ENCODE measurements at places on chromosomes 12 and 14.
A peak's percentile ranks its signal among the peaks of the same experiment; 100 is the strongest.

GRCh38 chr14:64700290-64700689 lies 3.9 kb upstream of the PLEKHG3 start:
- DNase-seq: no peak

- DNase-seq: no peak
Measured at GRCh38 chr14:57848353-57848752, 17.5 kb downstream of the SLC35F4 start.

DNA sequence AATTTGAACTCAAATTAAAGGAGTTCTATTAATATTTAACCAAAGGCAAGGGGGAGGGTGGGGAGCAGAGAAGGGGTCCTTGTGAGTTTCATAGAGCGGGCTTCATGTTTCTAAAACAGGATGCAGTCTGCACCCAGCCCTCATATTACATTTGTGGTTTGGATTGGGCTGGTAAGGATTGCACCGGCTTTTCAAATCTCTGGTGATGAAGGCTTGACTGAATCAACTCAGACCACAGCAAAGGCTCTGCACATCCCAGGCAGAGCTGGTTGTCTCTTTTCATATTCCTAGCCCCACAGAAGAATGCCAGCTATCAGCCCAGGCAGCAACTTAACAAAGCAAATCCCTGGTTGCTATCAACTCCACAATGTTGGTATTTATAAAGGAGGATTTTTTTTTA lies 1221.4 kb downstream of the VRK1 start:
- no peak for DNase-seq

DNA sequence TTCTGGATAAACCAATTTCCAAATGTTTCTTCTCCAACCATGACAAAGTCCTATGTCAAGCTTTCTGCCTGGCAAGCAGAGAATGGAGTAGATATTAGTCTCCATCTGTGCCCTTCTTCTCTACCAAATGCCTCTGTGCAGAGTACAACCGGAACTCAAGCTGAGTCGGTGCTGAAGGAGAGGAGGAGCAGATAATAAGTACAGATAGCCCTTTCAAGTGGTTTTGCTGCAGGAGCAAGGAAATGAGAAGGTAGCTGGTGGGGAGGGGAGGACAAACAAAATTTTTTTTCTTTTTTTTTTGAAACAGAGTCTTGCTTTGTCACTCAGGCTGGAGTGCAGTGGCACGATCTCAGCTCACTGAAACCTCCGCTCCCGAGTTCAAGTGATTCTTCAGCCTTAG lies 14.2 kb upstream of the HELB start:
- DNase-seq: no peak

- DNase-seq: no peak
Measured at GRCh38 chr12:69484428-69484827, 14.2 kb downstream of the FRS2 start.

DNA sequence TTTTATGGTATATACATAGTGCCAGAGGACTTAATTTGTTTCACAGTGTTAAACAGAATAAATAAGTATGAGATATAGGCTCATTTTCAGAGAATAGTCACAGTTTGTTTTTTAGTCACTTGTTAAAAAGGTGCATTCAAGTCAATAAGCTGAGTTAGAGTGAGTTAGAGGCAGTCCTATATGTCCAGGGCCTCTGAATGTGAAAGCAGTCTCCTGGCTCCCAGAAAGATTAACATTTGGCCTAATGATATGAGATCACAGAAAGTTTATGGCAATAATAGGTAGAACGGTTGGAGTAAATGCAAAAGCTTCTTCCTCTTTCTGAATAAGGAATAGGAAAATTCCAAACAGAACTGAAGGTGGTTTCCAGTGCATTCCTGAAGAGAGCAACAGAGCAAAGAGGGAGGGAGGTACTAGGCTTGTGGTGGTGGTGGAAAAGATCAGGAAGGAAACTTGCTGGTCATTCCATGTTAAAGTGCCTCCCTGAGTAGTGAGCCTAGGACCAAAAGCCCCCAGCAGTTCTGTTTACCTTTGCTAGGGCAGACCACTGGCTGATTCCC lies 54.4 kb downstream of the SLC38A4 start:
- DNase-seq: no peak

DNA sequence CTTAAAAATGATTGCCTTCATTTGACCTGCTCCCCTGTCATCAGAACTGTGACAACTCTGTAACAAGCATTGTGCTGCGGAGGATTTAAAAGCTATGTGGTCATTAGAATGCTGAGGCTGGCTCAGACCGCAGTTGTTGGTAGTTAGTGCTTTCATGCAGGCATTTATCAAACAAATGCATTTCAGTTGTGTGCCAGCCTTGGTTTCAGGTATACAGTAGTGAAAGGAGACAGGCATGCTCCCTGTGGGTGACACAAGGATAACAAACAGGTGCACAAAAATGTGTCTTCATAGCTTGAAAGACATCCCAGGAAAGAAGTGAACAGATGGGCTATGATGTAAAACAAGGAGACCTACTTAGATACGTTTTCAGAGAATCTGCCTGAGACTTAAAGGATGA lies 60.6 kb downstream of the MARK3 start:
- DNase-seq: peak; percentile 41

- DNase-seq: no peak
Measured at GRCh38 chr12:53241623-53242412, 9.8 kb upstream of the RARG start.

DNA sequence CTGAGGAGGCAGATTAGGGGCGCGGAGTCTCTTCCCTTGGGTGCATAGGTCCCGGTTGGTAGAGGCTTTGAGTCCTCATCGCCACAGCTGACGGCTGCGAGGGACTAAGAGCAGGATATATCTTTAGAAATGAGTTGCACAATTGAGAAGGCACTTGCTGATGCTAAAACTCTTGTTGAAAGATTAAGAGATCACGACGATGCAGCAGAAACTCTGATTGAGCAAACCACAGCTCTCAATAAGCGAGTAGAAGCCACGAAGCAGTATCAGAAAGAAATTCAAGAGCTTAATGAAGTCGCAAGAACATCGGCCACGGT lies 22.1 kb downstream of the SPATS2 start:
- no peak for DNase-seq

DNA sequence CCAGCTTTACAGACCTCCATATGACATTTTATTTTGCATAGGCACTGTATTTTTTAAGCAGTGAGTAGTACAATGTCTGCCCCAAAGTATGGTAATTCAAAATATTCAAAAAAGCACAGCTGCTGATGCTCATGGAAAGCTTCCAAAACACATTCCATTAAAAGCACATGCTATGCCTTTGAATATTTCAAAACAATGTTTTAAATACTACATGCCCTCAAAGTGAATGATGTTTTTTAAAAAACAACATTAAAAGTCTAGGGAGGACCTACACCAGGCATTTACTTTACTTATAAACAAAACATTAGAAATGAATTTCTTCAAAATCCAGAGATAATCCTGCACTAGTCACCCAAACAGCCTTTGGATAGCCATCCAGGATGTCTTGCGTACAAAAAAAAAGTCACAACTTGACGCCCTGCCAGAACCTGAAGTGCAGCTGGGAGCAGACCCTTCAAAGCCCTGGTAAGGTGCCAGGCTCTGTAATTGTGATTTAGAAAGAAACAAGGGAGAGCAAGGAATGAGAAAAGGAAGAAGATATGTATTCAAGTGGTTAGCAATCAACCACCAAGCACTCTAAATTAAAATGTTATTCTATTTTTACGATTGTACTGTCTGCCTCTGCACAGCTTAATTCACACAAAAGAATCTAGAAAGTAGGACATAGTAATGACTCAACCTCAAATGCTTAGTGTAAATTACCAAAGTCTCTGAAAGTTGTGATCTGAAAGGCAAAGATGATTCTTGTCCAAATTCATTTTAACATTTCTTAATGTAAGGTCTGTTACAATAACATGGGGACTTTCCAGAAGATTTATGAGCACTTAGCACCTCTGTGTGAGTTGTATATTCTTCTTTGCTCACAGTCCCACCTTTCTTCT lies 31.9 kb downstream of the CEP83 start:
- DNase-seq: peak; percentile 68

DNA sequence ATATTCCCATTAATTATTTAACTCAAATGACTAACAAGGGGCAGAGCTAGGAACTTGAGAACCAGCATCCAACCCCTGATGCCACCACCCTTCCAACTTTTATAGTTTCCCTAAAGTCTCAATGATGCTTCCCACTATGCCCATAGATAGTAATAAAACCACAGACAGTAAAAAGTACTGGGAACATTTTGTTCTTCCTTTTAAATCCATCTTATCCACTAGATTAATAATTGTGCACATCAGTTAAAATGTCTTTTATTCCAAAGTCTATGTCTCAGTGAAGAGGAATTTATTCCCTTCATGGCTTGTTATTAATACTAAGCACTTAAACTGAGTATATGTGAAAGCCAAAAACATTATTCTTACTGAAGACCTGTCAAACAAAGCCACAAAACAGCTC lies 45.8 kb downstream of the SINHCAF start:
- DNase-seq: no peak

- DNase-seq: no peak
Measured at GRCh38 chr14:68580096-68580645, 212.7 kb downstream of the ZFP36L1 start.

DNA sequence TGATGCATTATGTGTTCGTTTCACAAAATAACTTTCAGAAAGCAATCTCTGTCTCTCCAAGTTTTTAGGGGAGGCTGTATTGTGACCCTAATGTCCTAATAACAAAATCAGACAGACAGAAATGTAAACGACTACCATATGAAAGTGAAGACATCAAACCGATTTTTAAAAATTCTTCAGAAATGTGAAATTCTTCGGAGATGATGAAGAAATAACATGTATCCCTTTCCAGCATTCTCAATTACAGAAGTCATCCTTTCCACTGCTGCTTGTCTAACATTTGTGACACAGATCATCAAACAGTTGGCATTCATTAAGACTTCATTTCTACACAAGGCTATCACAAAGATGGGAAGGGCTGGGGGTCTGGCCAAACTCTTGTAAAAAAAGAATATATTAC lies 41.0 kb downstream of the DMAC2L start:
- no peak for DNase-seq

DNA sequence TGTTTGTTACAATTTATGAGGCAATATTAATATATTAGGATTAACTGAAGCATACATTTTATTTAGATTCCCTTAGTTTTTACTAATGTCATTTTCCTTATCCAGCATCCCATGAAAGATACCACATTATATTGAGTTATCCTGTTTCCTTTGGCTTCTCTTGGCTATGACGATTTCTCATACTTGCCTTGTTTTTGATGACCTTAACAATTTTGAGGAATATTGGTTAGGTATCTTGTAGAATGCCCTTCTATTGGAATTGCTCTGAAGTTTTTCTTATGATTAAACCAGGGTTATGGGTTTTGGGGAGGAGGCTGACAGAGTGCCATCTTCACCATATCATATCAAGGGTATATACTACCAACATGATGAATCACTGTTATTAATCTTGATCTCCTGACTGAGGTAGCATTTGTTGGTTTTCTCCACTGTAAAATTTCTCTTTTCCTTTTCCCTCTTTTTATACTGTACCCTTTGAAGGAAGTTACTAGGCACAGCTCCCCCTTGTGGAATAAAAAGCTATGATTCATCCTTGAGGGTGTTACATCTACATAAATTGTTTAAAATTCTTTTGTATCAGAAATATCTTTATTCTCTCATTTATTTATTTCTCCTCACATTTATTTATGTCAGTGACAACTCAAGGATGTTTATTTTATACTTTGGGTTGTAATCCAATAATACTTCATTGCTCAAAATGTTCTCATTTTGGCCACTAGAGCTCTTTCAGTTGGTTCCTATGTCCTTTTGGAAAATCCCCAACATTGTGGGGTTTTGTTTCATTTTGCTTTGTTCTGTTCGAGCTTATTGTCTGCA lies 239.0 kb downstream of the SLC16A7 start:
- DNase-seq: no peak

DNA sequence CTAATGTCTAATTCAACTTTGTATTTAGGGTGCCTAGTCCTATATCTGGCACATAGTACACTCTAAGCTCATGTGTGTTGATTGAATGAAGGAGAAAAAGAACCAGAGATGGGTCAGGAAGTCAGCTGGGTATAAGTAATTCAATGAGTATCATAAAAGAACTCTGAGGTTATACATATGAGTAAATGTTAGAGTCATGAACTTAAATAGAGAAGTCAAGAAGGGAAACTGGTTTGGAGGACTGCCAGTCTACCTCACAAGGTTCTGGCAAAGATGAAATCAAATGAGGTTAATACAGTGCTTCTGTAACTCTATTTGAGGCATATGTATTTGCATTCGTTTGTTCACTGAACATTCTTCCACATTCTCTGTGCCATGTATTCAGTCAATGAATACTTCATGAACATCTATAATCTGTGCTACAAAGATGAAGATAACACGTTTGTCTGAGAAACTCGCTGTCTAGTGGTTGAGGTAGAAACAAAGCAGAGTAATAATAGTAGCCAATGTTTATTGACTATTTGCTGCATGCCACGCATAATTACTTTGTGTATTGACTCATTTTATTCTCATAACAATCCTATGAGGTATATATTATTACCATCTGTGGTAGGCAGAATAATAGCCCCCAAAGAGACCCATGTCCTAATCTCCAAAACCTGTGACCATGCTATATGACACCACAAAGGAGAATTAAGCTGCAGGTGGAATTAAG lies 88.9 kb downstream of the PTGER2 start:
- DNase-seq: no peak

- DNase-seq: no peak
Measured at GRCh38 chr14:55126034-55126433, 3.0 kb upstream of the LGALS3 start.

GRCh38 chr14:26887847-26888246 lies 290.0 kb upstream of the NOVA1 start:
- no peak for DNase-seq

DNA sequence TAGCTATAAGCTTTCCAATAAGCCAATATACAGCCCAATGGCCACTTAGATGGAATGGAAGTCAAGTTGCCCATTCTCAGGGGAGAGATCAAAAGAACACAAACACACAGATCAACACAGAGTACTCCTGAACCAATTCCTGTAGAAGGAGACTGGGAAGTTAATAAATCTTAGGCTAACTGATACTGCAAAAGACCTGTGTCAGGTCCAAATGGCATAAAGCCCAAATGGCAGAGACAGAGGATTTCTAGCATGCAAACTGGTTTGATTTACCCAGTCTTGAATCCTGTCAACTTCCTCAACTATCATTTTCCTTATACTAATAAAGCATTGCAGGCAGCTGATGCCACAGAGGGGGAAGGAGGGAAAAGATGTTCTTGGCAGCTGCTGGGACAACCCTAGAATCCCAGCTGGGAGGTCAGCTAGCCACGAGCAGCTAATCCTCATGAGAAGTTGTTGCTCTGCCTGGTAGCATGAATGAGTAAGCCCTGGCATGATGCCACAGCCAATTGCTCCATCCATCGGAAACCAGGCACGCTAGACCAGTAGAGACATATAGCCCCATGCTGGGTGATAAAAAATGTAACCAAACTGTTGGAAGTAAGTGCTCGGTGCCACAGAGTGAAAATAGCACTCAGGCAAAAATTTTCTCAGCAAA lies 26.2 kb downstream of the ANG start:
- peak; percentile 63 for DNase-seq

- no peak for DNase-seq
Measured at GRCh38 chr14:60197629-60198303, 32.6 kb upstream of the DHRS7 start.

GRCh38 chr12:33519566-33519965 lies 79.9 kb upstream of the SYT10 start:
- no peak for DNase-seq

GRCh38 chr14:74653386-74654138 lies 41.5 kb upstream of the LTBP2 start:
- DNase-seq: peak; percentile 88

- no peak for DNase-seq
Measured at GRCh38 chr14:52248057-52248456, 19.4 kb upstream of the PTGDR start.
